Hematopoietic multipotent progenitor cell (in vitro differentiated cells): ENCODE measurements at places on chromosomes 16 and 17. TPM values are rescaled to one million over a fixed set of nuclear protein-coding genes. Genes with fewer than 3 reads are reported as not detected.

EVI2B gene
- total RNA-seq, result 20.7 TPM

KRTAP9-8 gene
- total RNA-seq, result not detected

FOXC2 gene
- total RNA-seq, result not detected

MMP25 gene
- 0.27 TPM for total RNA-seq

PROCA1 gene
- total RNA-seq, result 3.5 TPM

SLFN11 gene
- 45.8 TPM for total RNA-seq

COIL gene
- total RNA-seq, result 7.8 TPM

TEKT5 gene
- total RNA-seq, result under 0.01 TPM

SMIM36 gene
- total RNA-seq, result under 0.01 TPM

CD7 gene
- total RNA-seq, result 1.9 TPM

KRTAP1-5 gene
- not detected for total RNA-seq

EPX gene
- total RNA-seq, result 0.54 TPM

GPR139 gene
- total RNA-seq, result not detected
